B cell (primary cell): ENCODE measurements at places on chromosomes 7 and 10.

GRCh38 chr10:14487488-14487883 is 156.8 kb upstream of the FRMD4A start:
- DNase-seq = no peak

DNA sequence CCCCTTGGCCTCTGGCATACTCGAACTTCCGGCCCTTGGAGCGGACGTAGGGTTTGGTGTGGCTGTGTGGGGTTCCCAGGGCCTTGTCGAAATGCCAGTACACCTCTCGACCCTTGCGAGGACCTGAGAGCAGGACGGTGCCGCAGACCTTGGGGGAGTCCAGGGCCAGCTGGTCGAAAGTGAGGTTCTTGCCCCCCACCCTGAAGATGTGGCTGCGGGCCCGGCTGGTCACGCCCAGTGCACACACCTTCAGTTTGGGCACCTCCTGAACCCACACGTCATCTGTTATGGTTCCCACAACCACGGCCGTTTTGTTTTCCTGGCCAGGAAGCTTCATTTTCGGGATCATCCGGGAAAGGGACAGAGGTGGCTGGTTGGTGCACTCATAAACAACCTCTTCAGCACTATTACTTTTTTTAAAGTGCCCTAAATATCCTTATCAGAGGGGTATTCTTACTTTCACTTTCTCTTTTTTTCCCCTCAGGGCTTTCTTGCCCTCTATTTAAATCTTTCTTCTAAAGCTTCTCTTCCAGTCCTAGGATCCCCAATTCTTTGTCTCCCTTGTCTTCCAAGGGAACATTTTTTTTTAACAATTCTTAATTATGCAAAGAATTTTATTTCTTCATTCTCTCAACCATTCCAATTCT is 44.9 kb upstream of the FAM3C start:
- DNase-seq = peak; percentile 40

DNA sequence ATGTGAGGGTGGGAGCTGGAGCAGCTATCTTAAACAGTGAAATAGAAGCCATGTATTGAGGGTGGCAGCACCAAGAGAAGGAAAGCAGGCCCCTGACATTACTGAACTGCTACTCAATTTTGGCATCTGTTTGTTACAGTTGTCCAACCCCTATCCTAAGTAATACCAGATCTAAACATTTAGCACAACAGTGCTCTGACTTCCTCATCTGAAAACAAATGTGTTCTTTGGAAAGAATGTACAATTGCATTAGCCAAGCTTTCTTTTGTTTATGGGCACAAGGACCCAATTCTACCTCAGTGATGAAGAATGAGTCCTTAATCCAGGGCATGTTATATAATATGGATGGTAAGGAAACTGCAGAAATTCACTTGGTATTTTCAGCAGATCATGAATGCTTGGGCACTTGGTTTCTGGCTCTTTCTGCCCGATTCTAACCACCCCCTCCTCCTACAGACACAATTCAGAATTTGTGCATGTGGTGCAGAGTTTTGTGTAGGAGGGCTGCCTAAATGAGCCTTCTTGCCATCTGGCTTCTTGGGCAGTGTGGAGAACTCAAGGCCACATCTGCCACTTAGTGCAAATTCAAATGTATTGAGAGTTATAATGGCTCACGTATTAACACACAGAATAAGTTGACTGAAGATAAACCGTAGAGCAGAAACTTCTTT is 36.9 kb upstream of the KMT2E start:
- DNase-seq = no peak

GRCh38 chr10:44967616-44968015 is 8.0 kb downstream of the RASSF4 start:
- no peak for DNase-seq

DNA sequence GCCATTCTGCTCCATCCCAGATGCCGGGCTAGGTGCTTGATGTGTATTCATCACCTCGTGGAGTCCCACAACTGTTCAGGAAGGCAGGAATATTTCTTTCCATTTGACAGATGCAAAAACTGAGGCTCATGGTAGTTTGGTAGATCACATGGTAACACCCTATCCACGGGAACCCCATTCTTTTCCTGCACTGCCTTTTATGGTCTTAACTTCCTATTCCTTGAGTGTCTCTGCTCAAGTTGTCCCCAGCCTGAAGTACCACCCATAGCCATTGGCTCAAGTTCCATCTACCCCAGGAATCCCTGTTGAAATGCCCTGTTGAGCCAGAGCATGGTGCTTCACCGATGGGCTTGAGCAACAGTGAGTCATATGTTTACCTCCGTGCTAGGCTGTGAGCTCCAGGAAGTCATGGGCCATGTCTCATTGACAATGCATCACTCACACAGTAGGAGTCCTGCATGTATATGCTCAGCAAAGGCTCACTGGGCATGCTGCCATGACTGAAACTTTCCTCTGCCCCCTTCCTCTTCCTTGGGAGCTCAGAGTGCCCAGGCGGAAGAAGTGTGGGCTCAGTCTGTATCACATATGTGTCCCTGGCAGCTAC is 71.7 kb upstream of the ADAM12 start:
- no peak for DNase-seq

- peak; percentile 65 for DNase-seq
Measured at GRCh38 chr7:116809636-116810266, 52.6 kb upstream of the CAPZA2 start.

DNA sequence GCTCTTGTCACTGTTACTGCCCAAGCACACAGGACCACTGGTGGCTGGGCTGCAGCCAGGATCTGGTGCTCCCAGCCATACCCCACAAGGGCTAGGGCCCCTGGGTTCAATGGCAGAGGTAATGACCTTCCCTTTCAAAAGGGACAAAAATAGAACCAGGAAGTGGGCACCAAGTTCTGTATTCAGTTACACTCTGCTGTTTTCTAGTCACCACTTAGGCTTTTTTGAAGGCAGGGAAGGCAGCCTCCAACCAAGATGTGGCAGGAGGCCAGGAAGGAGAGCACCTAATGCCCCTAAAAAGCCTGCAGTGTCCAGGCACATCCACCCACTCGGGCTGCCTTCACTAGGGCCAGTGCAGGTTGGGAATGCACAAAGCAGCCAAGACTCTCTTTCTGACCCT is 47.8 kb downstream of the NOD1 start:
- no peak for DNase-seq

GRCh38 chr7:45001138-45001694 is 1.2 kb downstream of the CCM2 start:
- peak; percentile 77 for DNase-seq

DNA sequence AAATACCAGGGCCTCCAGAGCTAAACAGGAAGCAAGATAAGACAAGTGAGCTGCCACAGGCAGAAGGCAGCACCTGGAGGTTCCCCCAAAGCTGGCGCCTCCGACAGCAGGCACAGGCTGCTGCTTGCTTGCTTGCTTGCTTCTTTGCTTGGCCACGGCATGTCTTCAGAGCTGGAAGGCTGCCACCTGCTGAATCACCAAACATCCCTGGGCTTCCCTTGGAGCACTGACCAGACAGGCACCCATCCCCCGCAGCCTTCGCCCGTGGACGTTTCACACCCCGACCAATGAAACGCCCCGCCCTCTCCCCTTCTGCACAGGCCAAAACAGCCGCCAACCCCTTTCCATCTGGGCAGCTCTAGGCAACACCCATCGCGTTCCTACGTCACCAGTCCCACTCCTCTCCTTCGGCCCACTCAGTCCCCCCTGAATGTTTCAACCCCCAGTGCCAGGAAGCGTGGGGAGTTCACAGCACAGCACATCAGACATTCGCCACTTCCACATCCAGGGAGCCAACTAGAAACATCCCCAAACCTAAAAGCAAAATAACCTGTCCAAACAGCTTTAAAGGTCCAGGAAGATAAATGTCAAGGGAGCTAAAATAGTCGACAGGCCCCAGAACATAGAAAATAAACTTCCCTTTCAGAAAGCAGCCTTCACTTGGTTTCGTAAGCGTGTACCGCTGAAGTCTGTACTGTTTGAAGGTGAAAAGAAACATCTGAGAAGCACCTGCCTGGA is 1.6 kb downstream of the SGMS1 start:
- DNase-seq = peak; percentile 80

- DNase-seq = no peak
Measured at GRCh38 chr10:17751781-17752445, at the start of gene TMEM236. TSS of gene TMEM236 (plus strand) at chr10:17752201. CDS start at chr10:17752296, 95 bp downstream.

DNA sequence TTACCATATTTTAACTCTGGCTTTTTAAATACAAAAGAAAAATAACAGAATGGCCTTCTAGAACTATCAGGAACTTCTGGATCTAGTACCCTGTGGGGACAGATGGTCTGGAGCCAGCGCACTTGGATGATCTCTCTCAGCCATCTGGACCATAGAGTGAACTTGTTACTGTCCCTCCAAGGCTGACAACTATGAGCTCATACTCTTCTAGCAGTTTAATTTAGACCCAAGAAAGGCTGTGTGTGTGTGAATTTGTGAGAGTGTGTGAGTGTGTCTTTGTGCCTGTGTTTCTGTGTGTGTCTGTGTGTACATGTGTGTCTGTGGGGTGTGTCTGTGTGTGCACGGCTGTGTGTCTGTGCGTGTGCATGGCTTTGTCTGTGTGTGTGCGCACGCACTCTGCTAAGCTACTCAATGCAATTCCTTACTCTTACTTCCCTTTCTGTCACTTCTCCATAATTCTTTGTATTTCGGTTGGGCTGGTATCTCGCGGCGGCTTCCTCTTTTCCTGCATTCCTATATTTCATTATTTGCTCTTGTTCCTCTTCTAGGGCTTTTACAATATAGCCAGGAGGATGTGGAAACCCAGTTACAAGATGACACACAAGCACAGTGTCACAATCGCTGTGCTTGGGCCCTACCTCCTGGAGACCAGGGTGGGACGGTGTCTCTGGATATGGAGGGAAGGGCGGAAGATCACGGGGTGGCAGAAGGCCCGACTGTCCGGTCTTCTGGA is 51.9 kb downstream of the IKZF1 start:
- DNase-seq = peak; percentile 31

GRCh38 chr7:99499721-99500636 is at the start of gene ZNF394:
TSS of gene ZNF394 (minus strand) at chr7:99500281. CDS start at chr7:99500093, 188 bp downstream.
- peak; percentile 93 for DNase-seq

GRCh38 chr7:21642422-21642821 is 99.6 kb downstream of the DNAH11 start:
- no peak for DNase-seq

DNA sequence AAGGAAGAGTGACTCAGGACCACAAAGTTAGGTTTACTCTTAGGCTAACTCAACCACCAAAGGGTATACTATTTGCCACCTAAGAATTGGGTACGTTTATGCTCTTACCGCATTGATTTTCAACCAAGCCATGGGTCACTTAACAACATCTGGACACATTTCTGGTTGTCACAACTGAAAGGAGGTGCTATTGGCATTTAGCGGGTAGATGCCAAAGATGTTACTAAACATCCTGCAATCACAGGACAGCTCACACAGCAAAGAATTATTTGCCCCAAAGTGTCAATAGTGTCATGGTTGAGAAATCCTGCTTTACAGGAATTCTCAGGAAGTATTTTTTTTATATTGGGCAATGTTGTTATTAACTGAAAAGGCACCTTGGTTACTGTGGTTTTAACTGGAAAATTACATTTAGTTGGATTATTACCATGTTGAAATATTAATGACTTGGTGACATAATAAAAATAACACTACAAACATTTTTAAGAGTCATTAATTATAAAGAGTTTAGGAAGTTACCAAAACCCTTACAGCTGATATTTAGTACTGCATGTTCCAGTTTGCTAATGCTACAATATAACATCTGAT is 185.0 kb upstream of the TMEM196 start:
- DNase-seq = no peak

DNA sequence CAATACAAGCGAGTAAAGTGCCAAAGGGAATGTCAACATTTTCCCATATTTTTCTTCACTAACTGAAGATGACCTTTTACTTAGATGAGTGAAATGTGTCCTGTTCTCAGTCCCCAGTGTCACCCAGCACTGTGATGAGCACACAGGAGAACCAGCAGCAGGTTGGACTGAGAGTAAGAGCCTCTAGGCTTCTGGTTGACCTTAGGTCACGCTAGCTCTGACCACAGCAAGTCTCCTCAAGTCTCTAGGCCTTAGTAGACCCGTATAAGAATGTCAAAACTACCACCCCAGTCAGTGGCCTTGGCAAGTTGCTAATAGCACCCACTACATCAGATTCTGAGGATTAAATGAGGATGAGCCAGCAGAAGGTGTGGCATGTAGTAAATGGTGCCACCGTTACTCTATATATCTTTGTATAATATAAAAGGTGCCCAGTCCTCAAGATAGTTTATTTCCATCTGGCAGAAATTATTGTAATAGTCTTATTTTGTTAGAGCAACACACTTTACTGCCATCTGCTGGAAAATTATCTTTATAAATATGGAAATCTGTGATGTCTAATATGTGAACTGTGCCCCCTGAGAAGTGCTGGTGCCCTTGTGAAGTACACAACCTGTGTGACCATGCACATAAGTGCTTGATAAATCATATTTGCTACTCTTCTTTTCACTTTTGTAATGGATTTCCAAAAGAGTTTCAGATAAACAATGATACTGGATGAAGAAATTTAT is 75.7 kb downstream of the SPAG6 start:
- DNase-seq = peak; percentile 37

- no peak for DNase-seq
Measured at GRCh38 chr10:132972149-132972985, 30.0 kb upstream of the CFAP46 start.

- DNase-seq = peak; percentile 38
Measured at GRCh38 chr10:63603709-63604445, 82.7 kb downstream of the REEP3 start.

DNA sequence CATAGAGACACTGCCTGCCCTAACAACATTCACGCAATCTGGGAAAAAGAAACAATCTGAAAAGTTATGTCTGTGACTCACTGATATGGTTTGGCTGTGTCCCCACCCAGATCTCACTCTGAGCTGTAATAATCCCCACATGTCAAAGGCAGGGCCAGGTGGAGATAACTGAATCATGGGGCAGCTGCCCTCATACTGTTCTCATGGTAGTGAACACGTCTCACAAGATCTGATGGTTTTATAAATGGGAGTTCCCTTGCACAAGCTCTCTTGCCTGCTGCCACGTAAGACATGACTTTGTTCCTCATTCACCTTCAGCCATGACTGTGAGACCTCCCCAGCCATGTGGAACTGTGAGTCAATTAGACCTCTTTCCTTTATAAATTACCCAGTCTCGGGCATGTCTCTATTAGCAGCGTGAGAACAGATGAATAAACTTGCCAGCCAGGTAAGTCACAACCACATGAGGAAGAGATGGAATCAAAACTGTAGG is 341.5 kb upstream of the AOAH start:
- DNase-seq = peak; percentile 26

DNA sequence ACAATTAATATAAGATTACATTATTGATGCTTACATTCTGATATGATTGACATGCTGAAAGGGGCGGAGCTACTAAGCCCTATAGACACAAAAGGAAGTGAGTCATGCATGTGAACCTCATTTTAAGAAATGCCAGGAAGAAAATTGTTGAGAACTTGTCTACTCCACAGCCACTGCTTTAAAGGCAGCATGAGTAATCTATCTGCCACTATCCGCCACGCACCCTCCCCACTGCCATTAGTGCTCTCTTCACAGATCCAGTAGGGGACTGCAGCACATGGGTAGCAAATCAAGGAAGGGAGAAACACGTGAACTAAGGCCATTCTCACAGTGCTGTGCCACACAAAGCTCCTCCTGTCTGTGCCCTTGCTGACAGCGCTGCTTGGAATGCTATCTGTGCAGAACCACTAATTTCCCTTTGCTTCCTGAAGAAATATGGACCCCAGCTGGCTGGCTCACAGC is 524.8 kb downstream of the GRM8 start:
- DNase-seq = no peak

GRCh38 chr10:60377955-60378354 is 11.7 kb downstream of the ANK3 start:
- DNase-seq = no peak
